ENCODE measurements at places on chromosomes 3 and 15. TPM values are rescaled to one million over a fixed set of nuclear protein-coding genes. Genes with fewer than 3 reads are reported as not detected.

GPR149 gene
- not detected for total RNA-seq

- ATAC-seq = no peak
Observed at GRCh38 chr3:134527538-134528186, 41.8 kb downstream of the CEP63 start.

GRCh38 chr3:161585922-161586321 is 89.3 kb downstream of the OTOL1 start:
- no peak for ATAC-seq

RARRES1 gene
- 14.9 TPM for total RNA-seq

- ATAC-seq = no peak
Observed at GRCh38 chr3:125191256-125191655, 21.3 kb downstream of the SLC12A8 start.

DNA sequence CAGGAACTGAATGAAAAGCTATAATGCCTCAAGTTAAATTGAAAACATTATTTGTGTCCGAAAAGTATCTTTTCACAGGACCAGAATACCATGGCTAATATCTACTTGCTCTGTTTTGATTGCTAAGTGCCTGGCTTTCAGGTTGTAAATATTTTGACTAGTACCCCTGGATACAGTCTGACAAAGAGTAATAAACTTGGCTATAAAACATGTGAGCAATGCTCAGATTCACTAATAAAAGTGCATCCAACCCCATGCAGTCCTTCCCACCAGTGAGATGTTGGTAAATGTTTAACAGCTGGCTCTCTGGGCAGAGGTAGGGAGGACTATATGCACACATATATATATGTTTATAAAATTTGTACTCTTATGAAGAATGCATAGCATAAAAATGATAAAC is 281.8 kb upstream of the TGFBR2 start:
- ATAC-seq = no peak

PODXL2 gene
- 2.7 TPM for total RNA-seq

KNSTRN gene
- total RNA-seq = 13.8 TPM

- no peak for ATAC-seq
Observed at GRCh38 chr3:197576838-197577237, 21.1 kb upstream of the BDH1 start.

DNA sequence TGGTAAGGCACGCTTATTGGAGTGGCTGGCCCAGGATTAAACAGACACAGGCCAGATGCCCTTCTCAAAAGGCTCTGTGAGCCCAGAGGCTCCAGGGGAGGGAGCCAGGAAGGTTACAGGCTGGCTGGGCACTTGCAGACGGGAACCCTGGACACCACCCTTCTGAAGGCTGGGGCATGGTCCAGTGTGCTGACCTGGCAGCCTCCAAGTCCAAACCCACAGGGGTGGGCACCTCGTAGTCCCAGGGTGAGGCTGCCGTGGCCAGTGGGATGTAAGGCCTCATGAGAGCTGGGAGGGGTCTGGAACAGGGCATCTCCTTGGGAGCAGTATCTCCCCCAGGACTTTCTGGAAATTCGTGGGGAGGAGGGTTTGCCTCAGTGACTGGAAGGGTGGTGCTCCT is 19.6 kb downstream of the EFCC1 start:
- ATAC-seq = no peak

- no peak for ATAC-seq
Observed at GRCh38 chr3:160162440-160162839, 62.8 kb upstream of the C3orf80 start.

All from esophagus mucosa (tissue), 1 donor.